C1 segment of cervical spinal cord (tissue), 14 donors: ENCODE measurements at places on chromosomes 6 and 20.

- DNase-seq: no peak
Measured at GRCh38 chr6:140857739-140858380, 1274.9 kb upstream of the GJE1 start.

GRCh38 chr20:57960803-57961575 is 251.2 kb upstream of the PMEPA1 start:
- no peak for DNase-seq

GRCh38 chr20:62122654-62123449 is 577 bp downstream of the LSM14B start:
- peak; percentile 52 for DNase-seq

DNA sequence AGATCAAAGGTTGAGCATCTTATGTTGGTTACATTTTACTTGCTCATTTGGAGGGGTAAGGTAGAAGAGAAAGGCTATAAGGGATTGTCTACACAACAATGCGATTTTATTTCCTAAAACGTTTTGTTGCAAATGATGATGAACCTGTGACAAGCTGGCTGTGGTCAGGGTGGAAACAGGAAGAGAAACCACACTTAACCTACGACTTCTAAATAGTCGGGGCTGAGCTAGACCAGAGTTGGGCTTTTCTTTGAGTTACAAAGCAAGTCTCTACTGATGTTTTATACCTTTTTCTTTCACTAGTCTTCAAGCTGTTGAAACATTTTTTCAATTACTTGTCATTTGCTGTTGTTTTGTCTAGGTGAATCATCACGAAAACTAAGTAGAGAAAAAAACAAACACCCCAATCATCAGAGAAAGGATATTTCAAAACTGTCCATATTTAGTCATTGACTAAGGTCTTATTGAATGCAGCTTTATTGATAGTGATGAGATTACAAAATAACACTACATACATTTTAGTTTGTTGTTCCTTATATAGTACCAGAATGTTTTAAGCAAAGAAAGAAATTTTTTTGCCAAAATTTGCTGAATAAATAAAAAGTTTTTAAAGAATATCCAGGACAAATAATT is 18.0 kb downstream of the KLHL31 start:
- no peak for DNase-seq

GRCh38 chr6:158109748-158110147 is 58.3 kb downstream of the SERAC1 start:
- DNase-seq: no peak

DNA sequence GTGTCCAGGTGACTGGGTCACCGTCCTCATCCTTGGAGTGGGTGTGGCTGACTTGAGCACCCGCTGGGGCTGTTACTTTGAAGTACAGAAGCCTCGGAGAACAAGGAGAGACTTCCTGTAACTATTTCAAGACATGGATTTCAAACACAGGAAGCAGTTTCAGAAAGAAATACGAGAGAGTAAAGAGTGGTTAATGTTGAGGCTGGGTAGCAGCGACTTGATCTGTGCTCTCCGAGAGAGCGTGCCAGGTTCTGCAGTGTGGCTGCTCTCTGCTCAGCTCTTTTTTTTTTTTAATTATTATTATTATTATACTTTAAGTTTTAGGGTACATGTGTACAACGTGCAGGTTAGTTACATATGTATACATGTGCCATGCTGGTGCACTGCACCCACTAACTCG is 17.5 kb upstream of the EFCAB8 start:
- DNase-seq: no peak

GRCh38 chr6:6758915-6759654 is 170.6 kb downstream of the LY86 start:
- DNase-seq: no peak

DNA sequence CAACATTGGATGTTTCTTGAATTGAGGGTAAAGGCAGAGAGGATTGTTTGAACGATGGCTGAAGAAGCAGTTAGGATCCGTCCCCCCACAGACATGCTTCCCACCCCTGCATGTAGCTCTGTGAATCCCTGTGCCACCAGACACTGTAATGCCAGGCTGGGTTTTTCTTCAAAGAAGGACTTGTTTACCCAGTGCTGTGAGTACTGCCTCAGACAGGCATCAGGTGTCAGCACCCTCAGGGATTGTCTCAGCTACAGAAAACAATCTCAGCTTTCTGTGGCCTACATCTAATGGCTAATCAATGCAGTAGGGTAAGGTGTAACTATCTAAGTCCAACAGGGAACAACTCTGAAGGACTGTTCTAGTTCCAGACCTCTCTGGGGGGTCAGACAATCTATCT is 853.0 kb upstream of the EPHA7 start:
- DNase-seq: no peak

GRCh38 chr6:74749211-74750147 is 456.4 kb downstream of the COL12A1 start:
- DNase-seq: no peak

DNA sequence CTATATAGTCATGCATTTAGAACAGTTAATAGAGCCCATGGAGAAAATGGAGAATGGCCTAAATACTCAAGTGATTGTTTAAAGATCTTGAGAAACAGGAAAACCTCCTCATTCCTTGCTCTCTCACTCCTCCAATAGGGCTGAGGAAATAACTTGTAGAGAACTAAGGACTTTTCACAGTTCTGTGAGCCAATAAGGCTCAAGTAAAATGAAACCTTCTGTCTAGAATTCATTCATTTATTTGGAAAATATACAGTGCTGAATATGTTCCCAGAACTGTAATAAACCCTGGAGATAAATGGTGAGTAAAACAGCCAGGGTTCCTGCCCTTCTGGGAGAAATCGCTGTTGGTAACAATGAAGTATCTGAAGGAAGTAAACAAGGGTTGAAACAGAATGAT is 35.3 kb downstream of the ELOVL2 start:
- no peak for DNase-seq

GRCh38 chr6:159151266-159151855 is 17.8 kb upstream of the FNDC1 start:
- DNase-seq: no peak

GRCh38 chr6:26401987-26402658 is at the start of gene BTN3A1:
Gene BTN3A1, plus strand, starts transcription at chr6:26402275. Its CDS starts 3,289 bp downstream, at chr6:26405564.
- DNase-seq: peak; percentile 41

GRCh38 chr20:40189621-40190020 is 499.4 kb downstream of the MAFB start:
- no peak for DNase-seq

DNA sequence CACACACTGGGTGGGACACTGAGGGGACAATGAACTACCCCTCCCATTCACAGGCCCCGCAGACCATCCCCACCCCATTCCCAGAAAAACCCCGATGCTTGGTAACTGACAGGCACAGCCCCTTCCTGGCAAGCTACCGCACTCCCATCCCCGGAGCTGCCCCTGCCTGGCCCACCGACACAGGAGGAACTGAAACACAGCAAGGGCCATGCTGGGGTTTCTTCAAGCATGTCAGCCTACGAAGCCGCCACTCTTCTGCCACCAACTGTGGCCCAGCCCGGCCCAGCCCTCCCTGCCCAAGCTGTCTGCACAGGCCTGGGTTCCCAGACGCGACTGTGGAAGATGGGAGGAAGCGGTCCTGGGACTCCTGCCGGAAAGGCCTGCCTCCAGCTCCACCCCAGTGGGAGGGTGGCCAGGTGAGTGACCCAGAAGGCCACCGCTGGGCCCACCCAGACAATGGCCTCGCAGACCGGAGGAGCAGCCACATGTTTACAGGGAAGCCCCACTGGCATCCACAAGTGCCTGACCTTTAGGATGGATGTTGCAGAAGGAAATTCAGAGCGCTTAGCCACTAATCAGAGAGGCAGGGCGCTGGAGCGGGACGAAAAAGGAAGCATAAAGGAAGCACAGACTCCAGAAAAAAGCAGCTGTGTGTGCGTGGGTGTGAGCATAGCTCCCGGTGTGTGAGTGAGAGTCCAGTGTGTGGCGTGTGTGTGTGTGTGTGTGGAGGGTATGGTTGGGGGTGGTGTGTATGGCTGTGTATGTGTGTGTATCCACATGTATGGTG is 91.6 kb downstream of the PRND start:
- peak; percentile 40 for DNase-seq

- no peak for DNase-seq
Measured at GRCh38 chr6:109076377-109076776, 18.3 kb downstream of the SESN1 start.

- no peak for DNase-seq
Measured at GRCh38 chr6:44329858-44330257, 12.6 kb upstream of the SPATS1 start.

DNA sequence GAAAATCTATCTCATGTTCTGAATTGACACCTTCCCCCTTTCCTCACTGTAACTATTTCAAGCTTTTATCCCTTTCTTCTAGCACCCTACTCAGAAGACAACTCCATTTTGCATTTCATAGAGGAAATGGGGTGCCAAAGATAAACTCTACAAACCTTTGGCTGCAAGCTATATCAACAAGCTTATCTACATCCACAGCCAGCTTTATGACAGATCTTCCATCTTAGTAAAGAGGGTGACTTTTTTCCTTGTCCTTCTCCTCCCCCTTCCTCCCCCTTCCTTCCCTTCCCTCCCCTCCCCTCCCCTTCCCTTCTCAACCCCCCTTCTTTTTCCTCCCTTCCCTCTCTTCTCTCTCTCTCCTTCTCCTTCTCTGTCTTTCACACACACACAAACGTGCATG is 58.0 kb upstream of the OLIG3 start:
- DNase-seq: no peak

DNA sequence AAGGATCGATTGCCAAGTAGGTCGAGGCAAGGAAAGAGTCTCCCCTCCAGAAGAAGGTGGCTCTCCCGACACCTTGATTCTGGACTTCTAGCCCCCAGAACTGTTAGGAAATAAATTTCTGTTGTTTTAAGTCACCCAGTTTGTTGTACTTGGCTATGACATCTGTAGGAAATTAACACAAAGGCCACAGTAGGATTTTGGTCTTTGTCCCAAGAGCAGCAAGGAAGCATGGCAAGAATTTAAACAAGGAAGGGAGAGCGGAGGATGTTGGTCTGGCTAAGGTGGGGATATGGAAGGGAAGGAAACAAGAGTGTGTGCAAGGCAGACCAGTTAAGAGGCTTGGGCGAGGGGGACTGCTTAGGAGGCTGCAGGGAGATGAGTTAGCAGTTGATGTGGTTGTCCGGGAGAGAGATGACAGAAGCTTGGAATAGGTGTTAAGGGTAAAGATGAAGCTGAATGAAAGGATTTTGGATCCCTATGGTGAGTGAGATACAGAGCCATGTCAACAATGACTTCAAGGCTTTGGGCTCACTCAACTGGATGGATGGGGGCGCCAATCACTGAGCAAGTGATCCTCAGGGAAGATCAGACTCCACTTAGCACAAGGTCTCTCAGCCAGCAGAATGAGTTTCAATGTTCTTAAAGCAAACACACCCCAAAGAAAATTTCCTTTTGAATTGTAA is 140.5 kb upstream of the ZNF217 start:
- DNase-seq: no peak

GRCh38 chr6:1612974-1613306 is 3.2 kb downstream of the FOXC1 start:
- no peak for DNase-seq

GRCh38 chr6:65468307-65468706 is 238.7 kb downstream of the EYS start:
- DNase-seq: no peak

DNA sequence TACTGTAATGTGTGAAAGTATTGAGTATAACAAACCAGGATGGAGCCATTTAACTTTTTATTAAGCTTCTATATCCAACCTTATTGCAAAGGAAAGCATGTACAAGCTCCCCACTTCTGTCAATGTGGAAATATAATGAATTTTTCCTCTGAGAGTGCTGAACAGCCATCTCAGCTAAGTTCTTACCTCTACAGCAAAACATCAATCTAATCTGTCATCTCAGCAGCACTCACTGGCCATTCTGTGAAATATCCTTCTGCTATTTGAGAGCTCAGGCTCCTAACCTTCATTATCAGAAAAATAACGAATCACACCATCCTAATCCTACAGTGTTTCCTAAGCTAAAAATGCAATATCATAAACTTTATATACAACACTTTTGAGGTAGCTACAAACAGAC is 194.0 kb upstream of the RNF217 start:
- DNase-seq: no peak

DNA sequence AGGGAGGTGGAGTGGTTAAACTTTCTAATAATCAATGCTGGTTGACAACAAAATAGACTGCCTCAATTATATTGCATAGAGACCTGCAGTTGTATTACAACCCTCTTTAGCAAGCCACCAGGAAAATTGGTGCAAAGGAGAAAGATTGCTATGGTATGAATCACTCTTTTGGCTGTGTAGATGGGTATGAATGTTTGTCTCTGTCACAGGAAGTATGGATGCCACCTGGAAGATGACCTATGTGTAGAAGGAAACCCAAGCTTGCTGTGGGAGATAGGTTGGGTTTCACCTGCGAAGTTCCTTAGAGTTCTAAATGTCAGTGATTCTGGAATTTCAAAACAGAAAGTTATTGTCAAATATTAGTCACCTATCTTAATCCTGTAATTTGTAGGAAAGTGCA is 134.6 kb downstream of the SOBP start:
- DNase-seq: no peak

DNA sequence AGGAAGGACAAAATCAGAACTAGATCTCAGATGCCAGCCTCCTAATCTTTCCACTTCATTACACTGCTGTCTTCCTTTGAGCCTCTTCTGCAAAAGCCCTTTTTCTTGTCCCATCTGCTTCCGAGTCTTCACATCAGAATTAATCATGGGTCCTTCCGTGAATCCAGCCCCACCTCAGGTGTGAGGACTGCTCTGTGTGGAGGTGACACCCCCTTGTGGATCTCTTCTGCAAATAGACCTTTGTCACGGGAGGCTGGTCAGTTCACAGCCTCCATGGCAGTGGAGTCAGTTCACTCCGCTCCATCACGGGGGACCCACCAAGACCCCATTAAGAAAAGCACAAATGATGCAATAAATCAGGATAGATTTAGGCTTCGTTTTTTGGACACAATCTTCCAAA is 171.1 kb downstream of the ADAT2 start:
- no peak for DNase-seq

DNA sequence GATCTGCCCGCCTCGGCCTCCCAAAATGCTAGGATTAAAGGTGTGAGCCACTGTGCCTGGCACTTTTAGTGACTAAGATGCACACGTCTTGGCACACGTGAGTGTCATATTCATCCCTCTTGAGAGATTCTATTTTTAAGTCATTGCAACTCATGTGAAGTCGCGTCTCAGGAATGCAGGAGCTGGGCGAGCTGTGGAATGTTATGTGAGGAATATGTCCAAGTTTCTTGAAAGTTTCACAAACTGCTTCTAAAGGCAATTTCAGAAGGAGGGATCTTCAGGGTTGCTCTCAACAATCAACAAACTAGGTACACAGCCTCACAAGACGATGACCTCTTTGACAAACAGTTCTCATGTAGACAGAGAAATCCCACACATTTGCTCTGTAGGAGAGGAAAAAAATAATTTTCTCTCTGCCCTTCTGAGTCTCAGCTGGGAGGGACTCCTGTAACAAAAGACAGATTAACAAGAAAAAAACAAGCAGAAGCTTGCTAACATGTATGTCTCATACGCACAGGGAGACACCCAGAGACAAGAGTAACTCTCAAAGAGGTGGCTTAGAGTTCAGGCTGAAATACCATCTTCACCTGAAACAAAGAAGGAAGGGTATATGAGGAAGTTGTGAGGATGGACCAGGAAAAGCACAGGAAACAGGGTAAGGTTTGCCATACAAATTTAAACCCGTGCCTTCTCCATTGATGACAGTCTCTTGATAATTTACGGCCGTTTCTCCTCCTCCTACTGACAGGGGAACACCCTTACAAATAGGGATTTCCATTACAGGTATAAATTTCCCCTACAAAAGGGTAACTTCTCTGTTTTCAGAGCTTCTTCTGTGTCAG is 45.3 kb upstream of the FAM50B start:
- no peak for DNase-seq
